ENCODE measurements at places on chromosomes 3 and 15. TPM values are rescaled to one million over a fixed set of nuclear protein-coding genes. Genes with fewer than 3 reads are reported as not detected.
A peak's percentile ranks its signal among the peaks of the same experiment; 100 is the strongest.

ZNF501 gene
- total RNA-seq = 2.4 TPM

DNA sequence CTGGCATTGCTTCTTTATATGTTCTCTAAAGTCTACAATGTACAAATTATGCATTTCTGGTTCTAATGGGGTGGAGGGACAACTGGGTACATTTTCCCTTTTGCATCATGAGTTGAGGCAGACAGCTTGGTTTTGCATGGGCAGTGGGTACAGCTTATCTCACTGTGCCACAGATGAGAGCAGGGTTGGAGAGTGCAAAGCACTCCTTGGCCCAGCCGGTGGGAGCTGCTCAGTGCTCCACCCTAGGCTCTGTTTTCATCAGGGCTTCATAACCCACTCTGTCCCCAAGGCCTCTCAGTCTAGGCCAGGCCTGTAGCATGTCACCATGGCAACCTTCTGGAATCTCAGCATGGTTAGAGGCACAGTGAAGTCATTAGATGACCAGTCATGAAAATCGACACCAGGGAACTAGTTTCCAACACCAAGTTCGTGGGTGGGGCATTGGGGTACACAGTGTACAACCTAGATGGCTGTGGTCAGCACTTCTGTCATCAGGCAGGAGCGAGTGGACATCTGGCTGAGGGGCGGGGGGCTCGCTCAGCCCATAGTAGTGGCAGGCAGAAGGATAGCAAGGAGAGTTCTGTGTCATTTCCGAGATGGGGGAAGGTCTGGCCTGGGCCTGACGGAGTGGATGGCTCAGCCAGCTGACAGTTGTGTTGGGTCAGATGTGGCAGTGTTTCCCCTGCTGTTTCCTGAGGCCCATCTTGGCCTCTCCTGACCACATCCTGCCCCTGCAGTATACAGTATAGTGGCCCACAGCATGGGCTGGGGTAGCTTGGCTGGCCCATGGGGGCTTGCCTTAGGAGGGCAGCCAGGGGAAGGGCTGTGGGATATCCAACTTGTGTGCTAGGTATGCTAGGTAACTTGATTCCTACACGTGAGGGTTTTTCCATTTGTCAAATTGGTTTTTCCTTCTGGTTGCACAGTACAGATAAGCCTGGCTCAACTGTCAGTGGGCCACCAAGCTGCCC lies 75.7 kb upstream of the PRR23C start:
- peak; percentile 40 for DNase-seq

DNA sequence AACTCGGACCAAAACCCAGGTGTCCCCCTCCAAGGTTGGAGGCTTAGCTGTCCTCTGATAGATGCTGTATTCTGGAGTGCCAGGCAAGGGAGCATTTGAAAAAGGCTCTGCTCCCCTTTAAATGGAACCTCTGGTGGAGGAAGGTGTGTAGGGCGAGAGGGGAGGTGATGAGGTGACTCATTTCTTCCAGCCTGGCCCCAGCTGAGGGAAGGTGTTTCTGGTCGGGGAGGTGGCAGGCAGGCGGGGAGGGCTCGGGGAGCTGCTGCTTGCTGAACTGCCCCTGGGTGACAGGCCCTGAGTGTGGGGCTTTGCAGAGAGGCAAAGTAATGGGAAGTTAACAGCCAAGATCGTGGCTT lies 18.8 kb downstream of the PSTPIP1 start:
- DNase-seq = no peak

- DNase-seq = peak; percentile 93
These were observed 1.6 kb downstream of the FAM174B start for GRCh38 chr15:92653836-92654539.

B2M gene
- total RNA-seq = 1,882 TPM

KLF13 gene
- 17.4 TPM for total RNA-seq

DNA sequence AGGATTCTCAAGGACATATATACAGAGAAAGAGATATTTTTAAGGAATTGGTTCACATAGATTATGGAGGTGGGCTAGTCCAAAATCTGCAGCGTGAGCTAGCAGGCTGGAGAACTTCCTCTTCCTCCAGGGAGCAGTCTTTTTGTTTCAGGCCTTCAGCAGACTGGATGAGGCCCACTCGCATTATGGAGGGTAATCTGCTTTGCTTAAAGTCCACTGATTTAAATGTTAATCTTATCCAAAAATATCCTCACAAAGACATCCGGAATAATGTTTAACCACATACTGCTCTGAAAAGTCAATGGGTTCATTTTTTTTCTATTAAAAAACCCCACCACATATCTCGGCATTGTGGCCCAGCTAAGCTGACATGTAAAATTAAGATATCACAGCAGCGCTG lies 22.2 kb upstream of the NRROS start:
- no peak for DNase-seq

- no peak for DNase-seq
These were observed 120.9 kb downstream of the CACNA2D3 start for GRCh38 chr3:54243056-54243931.

- no peak for DNase-seq
These were observed 33.7 kb downstream of the ZBTB20 start for GRCh38 chr3:115113367-115113766.

DNA sequence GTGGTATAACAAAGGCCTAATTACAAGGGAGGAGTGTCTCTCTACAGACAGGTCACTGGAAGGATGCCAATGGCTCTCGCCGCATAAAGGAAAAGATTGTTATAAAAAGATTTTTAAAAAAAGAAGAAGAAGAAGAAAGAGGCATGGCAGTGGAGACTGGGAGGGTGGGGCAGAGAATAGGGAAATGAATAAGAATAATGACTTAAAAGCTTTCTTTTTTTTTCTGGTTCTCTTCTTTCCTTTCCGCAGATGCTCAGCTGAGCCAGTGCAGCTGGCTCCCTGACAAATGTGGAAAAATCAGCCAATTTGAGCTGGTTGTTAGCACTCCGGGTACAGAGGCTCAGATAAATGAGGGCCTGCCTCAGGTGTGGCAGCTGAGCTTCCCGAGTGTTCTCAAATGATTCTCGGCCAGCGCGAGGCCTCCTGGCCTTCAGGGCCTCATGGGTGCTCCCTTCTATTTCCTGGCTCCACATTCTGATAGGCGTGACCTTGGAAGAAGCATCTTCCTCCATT lies 234.1 kb downstream of the RORA start:
- peak; percentile 22 for DNase-seq

LACTB gene
- total RNA-seq = 37.7 TPM

PPCDC gene
- total RNA-seq = 5.4 TPM

CCDC9B gene
- 8.9 TPM for total RNA-seq

RYR3 gene
- total RNA-seq = not detected

DNA sequence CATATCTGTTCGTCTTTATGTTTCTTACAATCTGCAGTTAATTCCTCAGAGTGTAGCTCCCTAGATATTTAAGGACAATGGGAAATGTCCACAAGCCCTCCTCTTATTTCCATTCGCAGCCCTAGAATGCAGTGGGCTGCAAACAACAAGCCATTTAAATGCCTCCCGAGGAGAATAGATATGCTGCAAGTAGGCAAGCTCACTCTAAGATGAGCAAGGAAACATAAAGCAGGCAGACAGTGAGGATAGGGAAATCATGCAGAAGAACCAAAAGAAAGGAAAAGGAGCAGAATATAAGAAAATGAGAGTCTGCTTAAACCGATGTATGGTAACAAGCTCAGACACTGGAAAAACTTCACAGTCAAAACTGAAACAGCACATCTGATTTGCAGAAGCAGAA lies 561.9 kb downstream of the GBE1 start:
- DNase-seq = no peak

DNA sequence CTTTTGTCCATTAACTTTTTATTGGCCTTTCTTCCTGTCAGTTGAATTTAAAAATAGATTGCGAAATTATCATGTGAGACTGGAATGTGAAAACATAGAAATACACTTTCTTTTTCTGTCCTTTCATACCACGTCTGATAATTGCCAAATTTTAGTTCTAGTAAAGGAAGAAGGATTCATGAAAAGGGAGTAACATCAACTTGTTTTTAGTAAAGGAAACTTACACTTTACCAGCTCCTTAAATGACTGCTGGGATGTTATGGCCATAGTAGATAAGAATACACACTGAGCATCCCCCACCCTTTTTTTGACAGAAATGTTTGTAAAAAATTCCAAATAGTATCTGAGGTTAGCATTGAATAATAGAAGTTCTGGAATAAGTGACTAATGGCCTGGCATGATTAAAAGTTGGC lies 137.9 kb downstream of the NEO1 start:
- DNase-seq = peak; percentile 87

GRCh38 chr3:72465853-72466252 lies 382.4 kb downstream of the SHQ1 start:
- no peak for DNase-seq

TMEM108 gene
- total RNA-seq = not detected

- no peak for DNase-seq
These were observed 120.9 kb downstream of the ADAMTS9 start for GRCh38 chr3:64566859-64567258.

DNA sequence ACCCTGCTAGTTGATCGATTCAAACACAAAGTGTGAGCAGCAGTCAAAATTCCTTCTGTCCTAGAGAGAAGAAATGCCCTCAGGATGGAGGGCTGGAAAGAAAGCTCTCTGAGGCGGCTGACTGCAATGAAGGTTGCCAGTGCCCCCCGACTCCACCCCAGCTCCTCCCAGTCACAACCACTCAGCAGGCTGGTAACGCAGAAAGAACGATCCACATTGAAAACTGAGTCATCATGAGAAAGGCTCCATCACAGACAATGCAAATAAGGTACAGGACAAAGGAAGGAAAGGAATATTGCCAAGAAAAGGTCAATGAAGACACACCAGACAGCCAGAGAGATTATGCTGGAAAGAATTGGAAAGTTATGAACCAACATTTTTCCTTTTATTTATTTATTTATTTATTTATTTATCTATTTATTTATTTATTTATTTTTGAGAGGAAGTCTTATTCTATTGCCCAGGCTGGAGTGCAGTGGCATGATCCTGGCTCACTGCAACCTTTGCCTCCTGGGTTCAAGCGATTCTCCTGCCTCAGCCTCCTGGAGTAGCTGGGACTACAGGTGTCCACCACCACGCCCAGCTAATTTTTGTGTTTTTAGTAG lies 17.4 kb upstream of the VGLL4 start:
- DNase-seq = peak; percentile 77

OXTR gene
- total RNA-seq = 2.8 TPM

GRCh38 chr15:80773792-80774352 lies 5.3 kb upstream of the CEMIP start:
- DNase-seq = no peak

- no peak for DNase-seq
These were observed 134.8 kb upstream of the MB21D2 start for GRCh38 chr3:193052354-193053045.

- no peak for DNase-seq
These were observed 465.1 kb upstream of the CFAP20DC start for GRCh38 chr3:59514865-59515482.

DNA sequence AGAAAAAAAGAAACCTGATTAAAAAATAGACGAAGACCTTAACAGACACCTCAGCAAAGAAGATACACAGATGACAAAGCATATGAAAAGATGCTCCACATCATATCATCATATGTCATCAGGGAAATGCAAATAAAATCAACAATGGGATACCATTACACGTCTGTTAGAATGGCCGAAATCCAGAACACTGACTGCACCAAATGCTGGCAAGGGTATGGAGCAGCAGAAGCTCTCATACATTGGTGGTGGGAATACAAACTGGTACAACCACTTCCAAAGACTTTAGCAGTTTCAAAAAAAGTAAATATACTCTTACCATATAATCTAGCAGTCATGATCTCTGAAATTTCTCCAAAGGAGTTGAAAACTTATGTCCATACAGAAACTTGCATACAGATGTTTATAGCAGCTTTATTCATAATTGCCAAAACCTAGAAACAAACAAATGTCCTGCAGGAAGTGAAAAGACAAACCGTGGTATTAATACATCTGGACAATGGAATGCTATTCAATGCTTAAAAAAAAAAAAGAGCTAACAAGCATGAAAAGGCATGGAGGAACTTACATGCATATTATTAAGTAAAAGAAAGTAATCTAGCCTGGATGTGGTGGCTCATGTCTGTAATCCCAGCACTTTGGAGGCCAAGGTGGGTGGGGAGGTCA lies 107.4 kb downstream of the HES1 start:
- DNase-seq = no peak

PTPN9 gene
- total RNA-seq = 9.2 TPM

GRCh38 chr3:157858821-157859220 lies 247.4 kb downstream of the SHOX2 start:
- no peak for DNase-seq

- peak; percentile 57 for DNase-seq
These were observed 7.1 kb downstream of the CPN2 start for GRCh38 chr3:194344012-194344411.

DNA sequence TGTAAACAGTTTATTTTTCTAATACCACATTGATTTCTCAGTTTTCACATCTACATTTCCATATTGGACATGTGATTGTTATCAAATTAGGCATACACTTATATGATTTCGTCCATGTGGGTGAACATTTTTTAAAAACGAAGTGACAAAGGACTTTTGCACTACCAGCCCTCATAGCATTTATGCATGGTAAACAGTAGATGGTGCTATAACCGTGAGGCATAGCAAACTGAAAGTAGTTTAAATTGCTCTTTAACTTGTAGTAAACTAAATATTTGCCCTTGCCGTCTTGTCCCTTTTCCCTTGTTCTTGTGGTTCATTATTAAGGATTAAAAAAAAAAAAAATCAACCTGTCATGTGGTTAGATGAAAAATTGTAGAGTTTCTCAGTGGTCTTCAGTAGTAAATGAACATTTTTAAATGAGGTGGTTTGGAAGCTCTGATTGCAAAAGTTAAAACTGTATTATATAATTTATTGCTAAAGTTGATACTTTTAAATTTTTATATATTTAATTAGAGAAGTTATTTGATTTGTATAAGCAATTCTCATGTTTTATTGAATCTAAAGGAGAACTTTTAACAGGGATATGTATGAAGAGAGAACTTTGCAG lies 24.0 kb downstream of the STX19 start:
- DNase-seq = peak; percentile 79

IL17RE gene
- total RNA-seq = under 0.01 TPM

GRCh38 chr3:148229107-148229506 lies 468.6 kb upstream of the AGTR1 start:
- DNase-seq = no peak

DNA sequence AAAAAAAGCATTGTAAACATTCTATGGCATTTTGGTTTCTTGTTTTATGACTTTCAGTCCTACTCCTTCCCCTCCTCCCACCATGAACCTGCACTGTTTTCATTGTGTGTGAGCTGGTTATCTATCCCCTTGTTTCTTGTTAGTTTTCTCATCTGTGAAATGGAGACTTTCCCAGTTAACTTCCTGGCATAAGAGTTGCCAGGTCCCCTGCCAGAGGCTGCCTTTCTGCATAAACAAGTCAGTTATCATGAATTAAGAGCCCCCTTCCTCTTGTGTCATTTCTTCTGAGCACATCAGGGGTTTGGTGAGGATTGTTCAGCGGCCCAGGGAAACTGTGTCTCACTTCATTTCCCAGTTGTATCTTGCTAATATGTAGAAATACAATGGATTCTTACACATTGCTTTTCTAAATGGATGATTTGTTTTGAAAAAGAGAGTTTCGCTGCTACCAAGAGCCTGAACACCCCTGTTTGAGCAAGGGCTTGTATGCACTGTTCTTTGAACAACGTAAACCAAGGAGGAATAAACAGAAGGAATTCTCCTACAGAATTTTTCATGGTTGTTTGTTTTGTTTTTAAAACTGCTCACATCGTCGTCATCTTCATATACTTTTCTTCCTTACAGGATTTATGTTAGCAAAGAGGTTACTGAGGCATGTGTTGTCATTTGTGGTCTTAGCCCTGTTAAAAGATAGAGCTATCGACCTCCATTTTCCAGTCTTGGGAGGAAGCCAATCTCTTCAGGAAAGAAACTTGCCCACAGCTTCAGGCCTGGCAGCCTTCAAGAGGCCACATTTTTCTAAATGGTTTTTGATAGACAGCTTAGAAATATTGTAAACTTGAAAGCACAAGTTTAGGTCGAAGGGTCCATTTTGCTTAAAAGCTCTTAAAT lies 144.6 kb upstream of the IL12A start:
- no peak for DNase-seq
